Activated T-cell treated with anti-CD3 and anti-CD28 coated beads for 48 hours (primary cell): ENCODE measurements at places on chromosomes 6 and 20.

DNA sequence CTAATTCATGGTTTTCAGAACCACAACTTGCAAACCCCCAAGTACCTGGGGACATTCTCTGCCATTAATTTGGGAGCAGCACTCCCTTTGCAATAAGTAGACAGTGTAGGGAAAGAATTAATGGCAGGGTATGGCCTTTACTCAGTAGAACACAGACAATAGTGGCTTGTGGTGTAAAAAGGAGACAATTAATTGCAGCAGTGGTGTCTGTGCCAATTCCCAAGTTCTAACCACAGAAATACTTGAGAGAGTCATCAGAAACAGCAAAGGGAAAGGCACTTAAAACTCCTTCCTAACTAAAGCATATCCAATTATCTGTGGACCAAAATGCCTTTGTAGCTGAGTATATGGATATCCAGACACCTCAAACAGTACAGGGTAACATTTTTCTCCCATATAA is 257.6 kb upstream of the POU3F2 start:
- DNase-seq, result no peak

DNA sequence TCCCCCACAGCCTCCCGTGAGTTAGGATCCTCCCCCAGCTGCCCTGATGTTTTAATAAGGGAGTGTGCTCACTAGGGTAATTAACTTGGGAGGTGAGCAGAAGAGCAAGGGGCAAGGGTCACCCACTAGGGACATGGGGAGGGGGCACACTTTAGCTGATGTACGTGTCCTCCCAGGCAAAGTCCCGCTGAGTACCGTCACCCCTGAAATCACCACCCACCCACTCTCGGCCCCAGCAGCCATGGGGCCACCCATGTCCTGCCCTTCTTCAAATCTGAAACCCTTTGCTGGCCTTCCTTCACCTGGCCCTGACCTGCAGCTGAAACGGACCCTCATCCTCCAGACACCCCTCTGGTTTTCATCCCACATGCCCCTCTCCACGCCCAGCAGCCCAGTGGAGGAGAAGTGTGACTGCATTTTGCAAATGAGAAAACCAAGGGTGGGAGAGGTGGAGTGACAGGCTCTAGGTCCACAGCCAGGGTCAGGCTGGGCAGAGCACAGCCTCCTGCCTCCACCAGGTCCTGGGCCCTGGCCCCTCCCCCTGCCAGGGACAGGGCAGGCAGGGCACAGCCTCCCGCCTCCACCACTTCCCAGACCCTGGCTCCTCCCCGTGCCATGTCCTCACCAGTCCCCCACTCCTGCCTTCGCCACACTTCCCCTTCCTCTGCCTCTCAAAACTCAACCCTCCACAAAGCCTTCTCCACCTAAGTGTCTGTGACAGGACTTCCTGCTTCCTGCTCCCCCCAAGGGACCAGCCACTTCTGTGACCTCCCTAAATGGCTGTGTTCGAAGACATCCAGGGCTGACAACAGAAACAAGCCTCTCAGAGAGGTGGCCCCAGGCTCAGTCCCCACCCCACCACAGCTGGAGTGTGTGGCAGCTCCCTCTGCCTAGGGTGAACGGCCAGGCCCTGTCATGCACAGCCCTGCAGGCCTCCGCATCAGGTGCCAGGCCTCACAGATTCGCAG is 15.1 kb downstream of the ACSS1 start:
- DNase-seq, result peak; percentile 12

- no peak for DNase-seq
Observed at GRCh38 chr20:58162986-58163385, 65.5 kb downstream of the ANKRD60 start.

GRCh38 chr6:119102901-119103300 is 24.4 kb upstream of the FAM184A start:
- DNase-seq, result no peak

DNA sequence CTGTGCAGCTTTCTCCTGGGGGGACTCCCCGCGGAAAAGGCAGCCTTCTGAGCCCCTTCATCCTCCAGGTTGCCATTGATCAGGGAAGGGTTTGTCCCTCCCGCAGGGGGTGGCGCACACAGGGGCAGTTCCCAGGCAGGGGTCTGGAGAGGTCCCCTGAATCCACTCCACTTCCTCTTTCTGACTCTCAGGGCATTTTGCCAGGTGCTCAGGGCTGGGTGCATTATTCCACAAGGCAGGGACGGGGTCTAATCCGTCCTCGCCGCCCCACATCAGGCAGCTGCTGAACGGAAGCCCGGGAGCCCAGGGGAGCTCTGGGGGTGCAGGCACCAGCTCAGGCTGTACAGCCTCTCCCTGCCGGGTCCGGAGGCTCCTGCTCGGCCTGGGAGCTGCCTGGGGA is 180.9 kb downstream of the TTLL2 start:
- no peak for DNase-seq

GRCh38 chr6:88238065-88238464 is 71.9 kb upstream of the CNR1 start:
- no peak for DNase-seq

DNA sequence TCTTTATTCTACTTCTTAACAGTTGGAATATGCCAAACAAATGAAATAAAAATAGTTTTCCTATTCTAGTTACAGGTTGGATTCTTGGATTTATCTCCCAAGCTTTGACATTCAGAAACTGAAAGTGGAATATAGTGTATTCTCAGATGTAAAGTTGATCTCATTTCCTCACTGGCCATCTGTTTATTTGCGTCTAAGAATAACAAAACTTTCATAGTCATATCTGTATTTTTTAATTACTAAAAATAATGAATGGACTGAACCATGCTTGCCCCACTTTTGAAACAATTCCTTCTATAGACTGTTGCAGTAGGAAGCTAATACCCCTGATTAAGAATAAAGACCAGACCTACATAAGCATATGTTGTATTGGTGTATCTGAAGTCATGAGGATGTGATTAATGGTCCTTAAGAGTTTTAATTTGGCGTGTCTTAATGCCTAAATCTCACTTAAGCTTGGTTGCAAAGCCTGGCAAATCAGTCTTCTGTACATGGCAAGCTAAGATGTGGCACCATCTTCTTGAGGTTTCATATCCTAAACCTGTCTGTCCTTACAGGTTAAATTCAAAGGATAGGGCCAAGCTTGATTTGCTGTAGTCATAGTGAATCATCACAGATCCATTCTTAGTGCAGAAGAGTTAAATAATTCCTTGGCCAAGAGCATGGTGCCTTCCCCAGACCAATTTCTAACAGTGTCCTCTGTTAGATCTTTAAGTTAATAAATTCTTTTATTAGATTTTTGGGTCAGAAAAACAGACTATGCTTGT is 58.9 kb downstream of the FOXO3 start:
- no peak for DNase-seq

DNA sequence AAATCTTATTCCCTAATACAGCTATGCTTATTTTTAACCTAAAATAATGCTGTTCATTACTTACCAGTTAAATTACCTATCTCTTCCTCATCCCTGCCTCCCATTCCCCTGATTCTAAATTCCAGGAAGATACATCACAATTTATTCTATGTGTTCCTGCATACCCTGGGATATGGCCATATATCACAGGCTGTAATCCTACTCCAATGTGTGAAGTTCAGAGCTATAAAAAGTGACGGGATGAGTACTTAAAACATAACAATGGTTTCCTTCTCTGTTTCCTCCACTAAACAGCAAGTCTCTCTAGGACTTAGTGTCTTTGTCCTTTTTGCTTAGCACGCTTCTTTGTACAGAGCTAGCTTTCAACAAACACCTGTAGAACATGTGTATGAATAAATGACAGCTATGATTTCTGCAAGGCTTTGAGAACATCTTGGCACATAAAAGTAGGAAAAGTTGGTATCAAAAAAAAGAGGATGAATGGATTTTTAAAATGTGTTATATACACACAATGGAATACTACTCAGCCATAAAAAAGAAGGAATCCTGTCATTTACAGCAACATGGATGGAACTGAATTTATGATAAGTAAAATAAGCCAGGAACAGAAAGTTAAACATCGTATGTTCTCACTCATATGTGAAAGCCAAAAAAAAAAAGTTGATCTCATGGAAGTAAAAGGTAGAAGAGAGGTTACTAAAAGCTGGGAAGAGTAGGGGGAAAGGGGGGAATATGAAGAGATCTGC is 45.8 kb downstream of the SESN1 start:
- no peak for DNase-seq

GRCh38 chr6:53119772-53120409 is 28.8 kb downstream of the GCM1 start:
- no peak for DNase-seq

GRCh38 chr20:13396022-13396421 is 174.9 kb downstream of the ISM1 start:
- no peak for DNase-seq

- DNase-seq, result no peak
Observed at GRCh38 chr6:78253618-78254017, 600.8 kb downstream of the MEI4 start.

DNA sequence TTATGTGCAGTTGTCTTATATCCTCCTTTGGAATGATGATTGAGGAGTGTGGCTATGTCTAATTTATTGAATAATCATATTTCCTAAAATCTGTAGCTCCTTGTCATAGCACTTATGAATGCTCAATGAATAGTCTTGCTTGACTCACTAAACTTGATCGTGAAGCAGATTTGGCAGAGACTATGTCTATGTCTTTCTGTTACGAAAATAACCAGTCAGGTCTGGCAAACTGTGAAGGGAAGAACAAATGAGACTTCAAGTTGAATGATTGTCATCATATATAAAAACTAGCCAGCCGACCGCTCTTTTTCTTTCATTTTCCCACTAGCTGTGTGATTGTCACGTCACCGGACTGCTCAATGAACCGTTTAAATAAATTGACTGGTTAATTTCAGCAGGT is 1303.9 kb upstream of the GJE1 start:
- no peak for DNase-seq

GRCh38 chr6:134750669-134751068 is 199.2 kb downstream of the ALDH8A1 start:
- no peak for DNase-seq

DNA sequence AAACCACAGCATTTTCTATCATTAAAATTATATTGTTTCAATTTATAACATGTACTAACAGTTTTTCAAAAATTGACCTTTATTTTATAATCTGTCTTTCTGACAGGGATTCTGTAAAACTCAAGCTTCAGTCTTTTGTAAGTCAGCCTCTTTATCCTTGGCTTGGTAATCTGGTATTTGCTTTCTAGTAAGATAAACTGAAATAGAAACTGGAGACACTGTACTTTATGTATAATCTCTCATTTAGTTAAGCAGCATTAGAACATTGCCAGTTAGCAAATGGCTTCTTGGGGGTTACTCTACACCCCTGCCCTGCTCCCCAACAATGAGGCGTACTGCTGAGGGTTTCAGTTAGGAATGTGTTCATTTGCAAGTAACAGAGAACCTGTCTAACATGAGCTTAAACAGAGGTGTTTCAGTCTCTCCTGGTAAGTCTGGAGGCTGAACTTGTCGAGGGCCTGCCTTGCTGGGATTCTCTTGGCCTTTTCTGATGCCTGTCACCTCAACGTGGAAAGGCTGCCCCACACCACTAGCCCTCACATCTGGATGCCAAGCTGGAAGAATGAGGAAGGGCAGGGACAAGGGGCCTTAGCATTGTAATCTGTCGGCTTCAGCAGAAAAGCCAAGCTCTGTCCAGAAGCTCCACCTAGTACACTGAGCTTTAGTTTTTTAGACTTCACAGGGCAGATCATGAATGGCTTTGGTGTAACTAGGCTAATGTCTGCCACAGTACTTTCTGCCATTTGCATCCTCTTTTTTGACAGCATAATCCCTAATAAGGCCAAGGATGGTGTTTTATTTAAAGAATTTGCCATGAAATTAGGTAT is 34.8 kb downstream of the SH3BGRL2 start:
- DNase-seq, result no peak

DNA sequence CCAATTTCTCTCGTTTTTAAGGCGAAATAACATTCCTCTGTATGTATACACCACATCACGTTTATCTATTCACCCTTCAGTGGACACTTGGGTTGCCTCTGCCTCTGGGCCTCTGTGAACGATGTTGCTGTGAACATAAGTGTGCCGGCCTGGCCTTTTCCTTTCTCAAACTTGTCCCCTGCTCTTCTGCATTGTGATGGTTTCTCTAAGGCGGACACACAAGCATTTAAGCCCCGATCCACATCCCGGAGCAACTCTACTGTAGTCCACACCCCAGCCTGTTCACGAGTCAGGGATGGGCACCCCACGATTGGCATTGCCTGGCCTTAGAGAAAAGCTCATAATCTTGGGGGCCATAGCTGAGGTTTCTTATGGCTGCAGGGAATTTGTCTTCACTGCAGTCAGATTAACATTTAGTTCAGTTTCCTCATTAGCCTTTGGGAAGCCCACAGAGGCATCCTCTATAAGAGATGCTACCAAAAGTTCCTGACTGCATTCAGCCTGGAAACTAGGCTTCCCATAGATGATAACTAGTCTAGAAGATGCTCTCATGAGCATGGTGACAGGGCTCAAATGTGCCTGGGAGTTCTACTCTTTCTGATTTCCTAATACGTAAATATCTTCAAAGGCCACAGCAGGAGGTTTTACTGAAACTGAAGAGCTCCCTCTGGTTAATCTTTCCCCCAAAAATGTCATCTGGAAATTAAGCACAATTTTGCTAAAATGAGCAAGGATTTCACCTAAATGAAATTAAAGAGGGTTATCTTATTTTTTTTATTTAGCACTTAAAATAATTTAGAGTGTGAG is 762 bp downstream of the ZC3H12D start:
- DNase-seq, result no peak

DNA sequence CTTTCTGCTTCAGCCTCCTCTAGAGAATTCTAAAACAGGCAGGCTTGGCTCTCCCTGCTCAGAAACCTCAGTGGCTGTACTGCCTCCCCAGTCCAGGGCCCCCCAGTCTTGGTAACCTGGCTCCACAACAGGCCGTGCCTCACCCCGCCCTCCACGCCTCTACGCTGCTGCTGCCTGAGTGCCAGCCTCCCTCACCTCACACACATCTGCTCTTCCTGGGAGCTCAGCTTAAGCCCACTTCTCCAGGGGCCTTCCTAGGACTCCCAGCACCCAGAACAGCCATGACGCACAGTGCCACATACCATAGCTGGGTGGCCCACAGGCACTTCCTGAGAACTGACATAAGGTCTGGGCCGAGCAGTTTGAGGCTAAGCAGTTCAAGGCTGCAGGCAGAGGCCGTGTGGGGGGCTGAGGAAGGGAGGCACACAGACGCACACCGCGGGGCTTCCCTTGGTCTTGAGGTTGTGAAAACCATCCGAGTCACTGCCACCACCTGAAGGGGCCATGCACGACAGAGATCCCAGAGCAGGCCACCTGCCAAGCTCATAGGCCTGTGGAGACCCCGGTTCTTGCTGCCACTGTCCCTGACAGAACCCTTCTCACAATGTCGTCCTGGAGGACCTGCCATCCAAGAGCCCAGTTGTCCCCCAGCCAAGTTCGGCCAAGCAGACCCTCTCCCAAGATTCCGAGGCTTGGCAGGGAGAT is 42.6 kb downstream of the DSTN start:
- peak; percentile 20 for DNase-seq

DNA sequence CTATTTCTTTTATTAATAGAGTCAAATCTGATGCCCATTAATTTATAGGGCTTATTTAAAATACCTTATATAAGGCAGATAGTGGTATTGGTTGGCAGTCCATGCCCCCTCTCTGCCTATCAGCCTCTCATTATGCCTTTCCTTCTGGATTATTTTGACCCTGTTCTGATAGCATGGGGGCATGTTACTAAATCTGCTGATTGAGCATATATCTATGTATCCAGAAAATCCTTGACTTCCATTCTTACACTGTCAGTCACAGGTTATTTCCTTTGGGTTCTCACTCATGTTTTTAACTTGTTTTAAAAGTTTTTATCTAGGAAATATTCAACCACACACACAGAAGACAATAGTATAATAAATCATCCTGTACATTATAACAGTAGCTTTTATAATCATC is 1184.9 kb downstream of the HACE1 start:
- no peak for DNase-seq
